Breast epithelium (tissue), 4 donors: ENCODE measurements at places on chromosomes 2 and 18.
A peak's percentile ranks its signal among the peaks of the same experiment; 100 is the strongest.

DNA sequence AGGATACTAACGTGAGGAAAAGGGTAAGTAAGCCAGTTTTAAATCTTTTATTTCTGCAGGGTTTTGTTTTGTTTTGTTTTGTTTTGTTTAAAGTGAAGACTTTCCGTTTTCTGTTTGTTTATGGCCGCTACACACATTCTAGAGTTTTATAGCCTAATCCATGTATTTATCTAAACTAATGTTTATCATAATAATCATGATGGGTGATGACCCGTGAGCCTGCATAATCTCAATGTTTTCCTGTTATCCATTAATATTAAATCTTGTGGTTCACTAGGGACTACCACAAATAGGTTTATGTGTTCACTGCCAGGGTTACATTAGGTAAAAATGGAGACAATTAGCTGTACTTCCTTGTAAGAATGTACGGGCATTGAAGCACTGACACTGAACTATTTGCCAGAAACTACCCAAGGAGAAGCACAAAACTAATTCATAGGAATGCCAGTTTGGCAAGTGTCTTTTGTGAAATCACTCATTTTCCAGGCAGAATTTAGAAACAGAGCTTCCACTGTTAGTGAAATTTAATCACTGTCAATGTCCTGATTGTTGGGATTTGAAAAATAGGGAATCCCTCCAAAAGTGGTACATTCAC, 574.8 kb downstream of the LRP1B start:
- H3K27me3 ChIP-seq: no peaks in the 10 kb centered on the region
- DNase-seq: no peak

GRCh38 chr2:168587307-168587706, 131.2 kb downstream of the CERS6 start:
- peaks cover 5% of the 10 kb centered on the region for H3K4me1 ChIP-seq
- no peaks in the 10 kb centered on the region for H3K27me3 ChIP-seq
- H3K4me3 ChIP-seq: no peak overlapping the region
- DNase-seq: no peak

- H3K4me1 ChIP-seq: peaks cover 17% of the 10 kb centered on the region
- no peaks in the 10 kb centered on the region for H3K36me3 ChIP-seq
- no peak for DNase-seq
- H3K27me3 ChIP-seq: no peaks in the 10 kb centered on the region
- no peak overlapping the region for H3K27ac ChIP-seq
Observed at GRCh38 chr2:240581811-240582210, 4.7 kb upstream of the CAPN10 start.

DNA sequence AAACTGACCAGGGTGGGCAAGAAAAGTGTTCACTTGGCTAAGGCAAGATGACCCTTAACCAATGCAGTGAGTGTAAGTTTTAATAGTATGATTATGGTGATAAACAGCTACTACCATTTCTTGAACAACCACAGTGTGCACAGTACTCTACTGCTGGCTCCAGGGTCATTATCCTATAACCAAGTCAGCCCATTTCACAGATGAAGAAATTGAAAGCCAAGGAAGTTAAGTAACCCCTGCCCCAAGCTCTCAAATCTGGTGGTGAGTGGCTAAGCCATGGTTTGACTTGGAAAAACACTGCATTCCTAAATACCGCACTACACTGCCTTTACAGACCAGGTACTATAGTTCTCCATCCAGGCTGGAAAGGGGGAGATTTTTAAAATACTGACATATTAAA, 5.7 kb downstream of the ZNF385B start:
- DNase-seq: no peak
- no peak overlapping the region for H3K4me3 ChIP-seq
- no peaks in the 10 kb centered on the region for H3K4me1 ChIP-seq
- H3K36me3 ChIP-seq: no peaks in the 10 kb centered on the region

GRCh38 chr2:113842919-113843736, 46.8 kb upstream of the ACTR3 start:
- DNase-seq: no peak
- H3K27ac ChIP-seq: peak overlapping the region; percentile 44
- no peaks in the 10 kb centered on the region for H3K4me1 ChIP-seq
- H3K27me3 ChIP-seq: no peaks in the 10 kb centered on the region
- no peaks in the 10 kb centered on the region for H3K36me3 ChIP-seq

- H3K27ac ChIP-seq: peak overlapping the region; percentile 99
- H3K4me1 ChIP-seq: peaks cover 14% of the 10 kb centered on the region
- H3K36me3 ChIP-seq: no peaks in the 10 kb centered on the region
Observed at GRCh38 chr2:231617059-231617926, 24.6 kb downstream of the TEX44 start.

- no peak for DNase-seq
- no peaks in the 10 kb centered on the region for H3K4me1 ChIP-seq
- H3K27ac ChIP-seq: no peak overlapping the region
- no peak overlapping the region for H3K4me3 ChIP-seq
Observed at GRCh38 chr2:119820275-119820674, 60.6 kb downstream of the PTPN4 start.

DNA sequence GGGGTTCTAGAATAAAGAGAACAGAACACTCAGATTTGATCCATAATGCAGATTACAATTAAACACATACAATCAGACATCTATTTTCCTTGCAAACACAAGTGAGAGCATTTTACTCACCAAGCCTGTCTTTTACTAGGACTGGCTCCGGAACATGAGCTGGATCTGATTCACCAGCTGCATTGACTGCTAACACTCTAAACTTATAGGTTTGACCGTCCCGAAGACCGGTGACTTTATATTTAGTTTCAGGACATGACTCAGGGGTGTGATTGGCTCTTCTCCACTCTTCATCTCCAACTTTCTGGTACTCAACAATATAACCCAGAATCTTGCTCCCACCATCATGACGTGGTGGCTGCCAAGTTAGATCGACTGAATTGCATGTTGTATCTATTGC, 112.4 kb downstream of the PLEKHA3 start:
- no peaks in the 10 kb centered on the region for H3K4me1 ChIP-seq
- no peaks in the 10 kb centered on the region for H3K27me3 ChIP-seq
- H3K27ac ChIP-seq: no peak overlapping the region
- H3K4me3 ChIP-seq: no peak overlapping the region
- no peaks in the 10 kb centered on the region for H3K36me3 ChIP-seq

DNA sequence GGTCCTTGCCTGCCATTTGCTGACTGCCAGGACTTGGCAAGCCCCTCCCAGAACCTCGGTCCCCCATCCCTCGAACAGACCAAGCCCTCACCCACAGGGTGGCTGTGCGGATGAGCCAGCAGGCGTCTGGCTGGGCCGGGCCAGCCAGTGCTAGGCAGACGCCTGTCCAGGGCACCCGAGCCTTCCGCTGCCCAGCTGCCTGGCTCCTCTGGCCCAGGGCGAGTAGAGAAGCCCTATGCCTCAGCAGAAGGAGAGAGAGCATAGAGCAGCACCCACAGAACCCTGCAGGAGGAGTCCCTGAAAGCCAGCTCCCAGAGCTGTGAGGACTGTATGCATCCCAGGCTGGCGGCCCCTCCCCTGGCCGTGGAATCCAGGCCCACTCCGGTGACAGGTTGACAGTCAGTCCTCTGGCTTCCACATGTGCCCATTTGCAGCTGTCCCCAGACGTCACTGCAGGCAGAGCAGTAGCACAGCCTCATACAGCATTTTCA, 62.1 kb upstream of the GLI2 start:
- H3K4me3 ChIP-seq: no peak overlapping the region
- H3K27me3 ChIP-seq: no peaks in the 10 kb centered on the region
- DNase-seq: no peak
- no peak overlapping the region for H3K27ac ChIP-seq
- peaks cover 12% of the 10 kb centered on the region for H3K4me1 ChIP-seq

DNA sequence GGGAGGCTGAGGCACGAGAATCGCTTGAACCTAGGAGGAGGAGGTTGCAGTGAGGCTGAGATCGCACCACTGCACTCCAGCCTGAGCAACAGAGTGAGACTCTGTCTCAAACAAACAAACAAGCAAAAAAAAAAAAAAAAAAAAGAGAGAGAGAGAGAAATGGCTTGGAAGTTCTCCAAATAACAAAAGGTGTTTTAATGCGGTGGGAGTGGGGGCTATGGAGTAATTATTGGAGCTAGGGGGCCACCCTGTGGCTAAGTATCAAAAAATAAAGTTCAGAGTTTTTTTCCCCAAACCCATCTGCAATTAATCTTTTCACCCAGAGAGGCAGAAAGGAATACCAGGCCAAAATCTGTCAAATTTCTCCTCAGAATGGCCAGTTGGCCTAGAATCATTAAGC, 23.0 kb upstream of the CEP68 start:
- H3K4me3 ChIP-seq: no peak overlapping the region
- H3K27me3 ChIP-seq: no peaks in the 10 kb centered on the region
- H3K36me3 ChIP-seq: no peaks in the 10 kb centered on the region

- peak; percentile 50 for DNase-seq
- H3K4me1 ChIP-seq: no peaks in the 10 kb centered on the region
- peak overlapping the region; percentile 29 for H3K27ac ChIP-seq
Observed at GRCh38 chr2:235052514-235053354, 100.9 kb downstream of the SH3BP4 start.

DNA sequence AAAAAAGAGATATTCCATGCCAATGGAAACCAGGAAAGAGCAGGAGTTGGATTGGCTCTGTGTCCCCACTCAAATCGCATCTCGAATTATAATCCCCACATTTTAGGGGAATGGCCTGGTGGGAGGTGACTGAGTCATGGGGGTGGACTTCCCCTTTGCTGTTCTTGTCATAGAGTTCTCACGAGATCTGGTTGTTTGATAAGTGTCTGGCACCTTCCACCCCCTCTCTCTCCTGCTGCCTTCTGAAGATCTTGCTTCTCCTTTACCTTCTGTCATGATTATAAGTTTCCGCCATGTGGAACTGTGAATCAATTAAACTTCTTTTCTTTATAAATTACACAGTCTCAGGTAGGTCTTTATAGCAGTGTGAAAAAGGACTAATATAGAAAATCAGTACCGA, 355.6 kb downstream of the NBAS start:
- no peaks in the 10 kb centered on the region for H3K27me3 ChIP-seq
- no peak for DNase-seq
- no peaks in the 10 kb centered on the region for H3K36me3 ChIP-seq
